ENCODE measurements at places on chromosomes 1 and 21. TPM values are rescaled to one million over a fixed set of nuclear protein-coding genes. Genes with fewer than 3 reads are reported as not detected.

The FYB2 gene
- not detected for total RNA-seq

The PROX1 gene
- total RNA-seq = 68.4 TPM

The SAMD11 gene
- 46.2 TPM for total RNA-seq

- no peak for DNase-seq
Observed at GRCh38 chr1:188027613-188028012, 1198.9 kb downstream of the PLA2G4A start.

GRCh38 chr1:38334930-38335592, 288.5 kb upstream of the POU3F1 start:
- no peak for DNase-seq

DNA sequence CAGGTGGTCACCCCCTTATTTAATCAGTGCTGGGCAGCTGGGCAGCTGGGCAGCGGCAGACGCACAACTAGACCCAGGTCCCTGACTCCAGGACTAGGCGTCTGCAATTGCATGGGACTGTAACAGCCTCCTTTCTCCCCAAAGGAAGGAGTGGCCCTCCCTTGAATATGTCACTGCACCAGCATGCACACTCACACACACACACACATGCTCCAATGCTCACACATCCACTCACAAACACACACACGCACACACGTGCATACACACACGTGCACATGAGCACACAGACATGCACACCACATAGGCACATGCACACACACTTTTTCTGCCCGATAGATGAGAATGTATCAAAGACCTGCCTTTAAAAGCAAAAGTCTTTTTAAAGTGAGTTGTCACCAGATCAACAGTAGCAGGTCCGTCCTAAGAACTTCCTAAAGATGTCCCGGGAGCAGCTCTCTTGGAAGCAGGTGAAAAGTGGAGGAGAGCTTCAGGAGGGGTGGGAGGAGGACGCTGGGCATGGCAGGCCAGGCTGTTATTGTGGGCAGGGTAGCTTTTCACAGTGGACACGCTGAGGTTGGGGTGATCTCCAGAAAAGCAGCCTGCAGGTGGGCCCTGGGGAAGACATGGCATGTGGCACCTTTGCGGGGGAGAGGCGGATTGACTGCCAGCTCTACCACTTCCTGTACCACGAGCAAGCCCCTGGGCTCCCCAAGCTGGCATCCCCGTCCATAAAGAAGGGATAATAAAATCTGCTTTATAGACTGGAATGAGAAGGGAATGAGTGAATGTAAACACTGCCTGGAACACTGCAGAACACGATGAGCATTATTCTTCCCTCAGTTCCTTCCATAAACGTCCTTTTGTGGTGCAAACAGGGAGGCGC, 1.7 kb downstream of the PDE9A start:
- DNase-seq = no peak

DNA sequence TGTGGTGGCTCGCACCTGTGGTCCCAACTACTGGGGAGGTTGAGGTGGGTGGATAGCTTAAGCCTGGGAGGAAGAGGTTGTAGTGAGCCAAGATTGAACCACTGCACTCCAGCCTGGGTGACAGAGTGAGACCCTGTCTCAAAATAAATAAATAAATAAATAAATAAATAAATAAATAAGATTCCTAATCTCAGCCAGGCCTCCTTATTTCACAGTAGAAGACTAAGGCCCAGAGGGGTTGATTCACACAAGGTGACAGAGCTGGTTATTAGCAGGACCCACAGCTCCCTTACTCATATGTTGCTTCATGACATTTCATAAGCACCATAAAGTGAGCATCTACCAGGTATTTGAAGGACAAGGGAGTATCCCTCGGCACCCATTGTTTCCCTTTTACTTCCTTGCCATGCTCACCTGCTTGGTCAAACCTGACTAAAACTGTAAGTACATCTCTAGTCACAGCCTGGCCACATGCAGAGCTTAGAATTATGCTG, 32.7 kb downstream of the ALG14 start:
- no peak for DNase-seq

- DNase-seq = no peak
Observed at GRCh38 chr1:166167572-166167925, 748 bp upstream of the FAM78B start.

Data from glutamatergic neuron (in vitro differentiated cells).